ENCODE measurements at places on chromosomes 2 and 18. TPM values are rescaled to one million over a fixed set of nuclear protein-coding genes. Genes with fewer than 3 reads are reported as not detected.

CDKL4 gene
- 0.66 TPM for total RNA-seq

POTEJ gene
- total RNA-seq = 1.1 TPM

- H3K4me1 ChIP-seq = no peaks in the 10 kb centered on the region
- H3K27me3 ChIP-seq = no peaks in the 10 kb centered on the region
- H3K27ac ChIP-seq = no peak overlapping the region
- no peak overlapping the region for H3K4me3 ChIP-seq
- no peak for DNase-seq
Observed at GRCh38 chr2:28004086-28004485, 113.6 kb downstream of the BABAM2 start.

NEU4 gene
- 0.56 TPM for total RNA-seq

GRCh38 chr18:5979971-5980457 is 84.7 kb upstream of the TMEM200C start:
- no peaks in the 10 kb centered on the region for H3K27me3 ChIP-seq
- no peak overlapping the region for H3K27ac ChIP-seq
- DNase-seq = peak; percentile 30
- H3K4me3 ChIP-seq = no peak overlapping the region
- peaks cover 28% of the 10 kb centered on the region for H3K4me1 ChIP-seq
- H3K36me3 ChIP-seq = no peaks in the 10 kb centered on the region

GRCh38 chr2:212990697-212991096 is 160.7 kb downstream of the IKZF2 start:
- H3K27ac ChIP-seq = no peak overlapping the region
- H3K4me1 ChIP-seq = no peaks in the 10 kb centered on the region
- no peaks in the 10 kb centered on the region for H3K36me3 ChIP-seq
- no peaks in the 10 kb centered on the region for H3K27me3 ChIP-seq
- DNase-seq = no peak

DNA sequence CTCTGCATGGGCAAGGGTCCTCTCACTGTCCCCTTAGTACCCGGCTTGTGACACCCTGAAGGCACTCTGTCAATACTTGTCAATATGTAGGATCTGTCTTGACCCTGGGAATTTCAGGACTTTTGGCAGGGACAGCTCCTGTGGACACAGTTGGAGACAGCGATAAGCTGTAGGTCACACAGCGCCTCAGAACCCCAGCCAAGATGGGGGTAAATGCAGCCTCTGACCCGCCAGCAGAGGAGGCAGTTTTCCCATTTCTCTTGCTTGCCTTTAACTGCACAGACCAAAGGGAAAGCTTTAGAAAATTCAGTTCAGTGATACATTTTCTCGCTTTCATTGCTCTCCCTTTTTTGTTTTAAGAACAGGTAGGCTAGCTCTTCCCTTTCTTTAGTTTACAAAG is 54.8 kb upstream of the KLHL29 start:
- no peak overlapping the region for H3K27ac ChIP-seq
- no peak overlapping the region for H3K4me3 ChIP-seq
- peaks cover 24% of the 10 kb centered on the region for H3K4me1 ChIP-seq
- peak; percentile 60 for DNase-seq
- no peaks in the 10 kb centered on the region for H3K36me3 ChIP-seq

GRCh38 chr2:132780651-132781050 is 110.6 kb upstream of the LYPD1 start:
- no peaks in the 10 kb centered on the region for H3K27me3 ChIP-seq
- H3K27ac ChIP-seq = no peak overlapping the region
- H3K36me3 ChIP-seq = no peaks in the 10 kb centered on the region
- DNase-seq = no peak
- H3K4me1 ChIP-seq = no peaks in the 10 kb centered on the region
- no peak overlapping the region for H3K4me3 ChIP-seq

DNA sequence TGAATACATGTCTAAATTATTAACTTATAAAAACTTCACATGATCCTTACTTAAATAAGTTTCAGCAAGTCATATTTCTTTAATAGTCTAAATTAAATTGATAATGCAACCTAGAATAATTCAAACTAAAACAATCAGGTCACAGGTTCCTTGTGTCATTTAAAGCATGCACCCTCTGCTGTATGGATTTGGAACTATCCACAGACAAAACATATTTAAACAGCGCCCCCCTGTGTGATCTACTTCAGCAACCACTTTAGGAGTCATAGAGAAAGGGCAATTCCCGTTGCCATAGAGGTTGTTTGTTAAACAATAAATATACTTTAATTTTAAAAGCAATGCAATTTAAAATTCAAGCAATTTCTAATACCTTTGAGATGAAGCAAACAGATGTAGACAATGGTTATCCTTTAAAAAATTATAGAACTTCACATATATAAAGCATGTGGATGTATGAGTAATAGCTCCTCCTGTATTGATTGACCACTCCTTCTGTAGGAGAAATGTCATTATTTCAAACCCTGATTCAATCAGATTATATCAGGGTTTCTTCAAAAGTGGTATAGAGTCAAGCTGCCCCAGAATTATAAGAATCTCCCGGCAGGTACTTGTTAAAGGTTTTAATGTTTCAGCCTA is 21.2 kb downstream of the GRB14 start:
- peak; percentile 82 for DNase-seq
- H3K27ac ChIP-seq = no peak overlapping the region
- no peaks in the 10 kb centered on the region for H3K36me3 ChIP-seq
- no peaks in the 10 kb centered on the region for H3K4me1 ChIP-seq
- no peaks in the 10 kb centered on the region for H3K27me3 ChIP-seq

GRCh38 chr2:131410173-131410572 is 46.2 kb upstream of the RAB6D start:
- peaks cover 12% of the 10 kb centered on the region for H3K27me3 ChIP-seq
- H3K27ac ChIP-seq = no peak overlapping the region
- no peak for DNase-seq
- no peaks in the 10 kb centered on the region for H3K36me3 ChIP-seq

DNA sequence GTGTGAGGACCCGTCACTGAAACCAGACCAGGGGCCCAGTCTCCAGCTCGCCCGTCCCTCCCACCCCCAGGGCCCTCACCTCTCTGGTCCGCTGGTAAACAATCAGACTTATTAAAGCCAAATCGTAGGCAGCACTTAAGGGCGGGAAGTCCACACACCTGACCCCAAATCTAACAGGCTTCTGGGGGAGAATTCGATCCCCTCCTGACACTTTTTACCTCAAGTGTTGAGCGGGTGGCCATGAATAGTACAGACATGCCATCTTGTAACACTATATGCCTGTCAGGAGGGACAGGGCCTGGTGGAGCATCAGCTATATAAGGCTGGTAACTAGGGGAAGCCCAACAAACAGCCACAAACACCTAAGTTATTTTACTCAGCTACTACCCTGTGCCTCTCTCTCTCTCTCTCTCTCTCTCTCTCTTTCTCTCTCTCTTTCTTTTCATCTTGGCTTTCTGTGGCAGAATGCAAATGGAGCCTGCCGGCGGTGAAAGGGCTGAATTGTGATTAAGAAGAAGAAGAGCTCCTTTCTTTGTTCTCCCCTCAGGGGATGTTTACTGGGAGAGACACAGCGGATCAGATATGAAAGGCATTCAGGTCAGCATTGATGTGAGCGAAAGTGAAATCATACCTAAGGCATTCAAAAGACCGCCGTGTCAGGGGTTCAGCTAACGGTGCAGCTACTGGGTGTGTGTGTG is 9.5 kb downstream of the ZEB2 start:
- H3K27ac ChIP-seq = peak overlapping the region; percentile 89
- H3K27me3 ChIP-seq = peaks cover 7% of the 10 kb centered on the region
- peak overlapping the region; percentile 7 for H3K4me3 ChIP-seq
- H3K36me3 ChIP-seq = no peaks in the 10 kb centered on the region
- no peak for DNase-seq

GRCh38 chr18:31203096-31203793 is 40.6 kb upstream of the DSC1 start:
- peak overlapping the region; percentile 25 for H3K27ac ChIP-seq
- peaks cover 16% of the 10 kb centered on the region for H3K4me1 ChIP-seq
- H3K36me3 ChIP-seq = no peaks in the 10 kb centered on the region
- DNase-seq = peak; percentile 33
- no peak overlapping the region for H3K4me3 ChIP-seq
- H3K27me3 ChIP-seq = no peaks in the 10 kb centered on the region

- H3K36me3 ChIP-seq = no peaks in the 10 kb centered on the region
- no peak overlapping the region for H3K4me3 ChIP-seq
- no peaks in the 10 kb centered on the region for H3K4me1 ChIP-seq
- DNase-seq = no peak
- no peaks in the 10 kb centered on the region for H3K27me3 ChIP-seq
- H3K27ac ChIP-seq = no peak overlapping the region
Observed at GRCh38 chr18:49175071-49175470, 224.3 kb upstream of the SMAD7 start.

DNA sequence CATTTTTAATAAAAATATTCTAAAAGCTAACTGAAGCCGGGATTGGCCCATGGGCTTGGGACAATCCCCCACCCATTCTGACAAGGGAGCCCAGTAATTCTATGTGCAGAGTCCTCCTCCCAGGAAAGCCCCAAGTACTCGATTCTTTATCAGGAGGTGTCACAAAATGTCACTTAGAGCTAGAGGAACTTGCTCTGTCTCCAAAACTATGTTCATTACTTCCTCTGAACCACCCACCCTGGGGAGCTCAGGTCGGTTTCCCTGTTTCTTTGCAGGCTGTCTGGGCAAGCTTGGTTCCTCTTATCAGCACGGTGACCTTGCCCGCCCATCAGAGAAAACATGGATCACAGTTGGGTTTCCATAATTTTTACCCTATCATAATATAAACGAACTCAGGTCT is 430.6 kb upstream of the ID2 start:
- no peak for DNase-seq
- no peaks in the 10 kb centered on the region for H3K4me1 ChIP-seq
- no peak overlapping the region for H3K27ac ChIP-seq
- H3K36me3 ChIP-seq = no peaks in the 10 kb centered on the region
- H3K4me3 ChIP-seq = no peak overlapping the region

GRCh38 chr2:233060501-233060979 is 398 bp downstream of the INPP5D start:
- no peaks in the 10 kb centered on the region for H3K27me3 ChIP-seq
- H3K4me1 ChIP-seq = no peaks in the 10 kb centered on the region
- H3K36me3 ChIP-seq = no peaks in the 10 kb centered on the region

SPEG gene
- 275 TPM for total RNA-seq

DNA sequence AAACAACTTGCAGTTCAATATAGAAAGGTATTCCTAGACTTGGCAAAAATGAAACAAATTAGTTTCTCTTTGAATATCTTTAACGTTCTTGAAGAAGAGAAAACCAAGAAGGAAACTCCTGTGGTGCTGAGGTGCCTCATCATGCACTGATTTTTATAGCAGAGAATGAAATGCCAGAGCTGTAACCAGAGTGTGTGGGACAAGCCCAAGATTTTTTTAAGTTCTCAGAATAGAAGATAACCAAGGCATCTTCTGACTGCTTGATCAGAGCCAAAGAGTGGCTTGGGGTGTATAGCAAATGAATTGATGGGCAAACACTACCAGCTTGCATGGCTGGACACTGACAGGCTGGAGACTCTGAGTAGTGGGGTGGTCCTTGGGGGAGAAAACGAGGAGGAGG is 7.9 kb downstream of the FHOD3 start:
- no peak for DNase-seq
- H3K4me3 ChIP-seq = no peak overlapping the region
- no peak overlapping the region for H3K27ac ChIP-seq
- H3K4me1 ChIP-seq = peaks cover 84% of the 10 kb centered on the region
- no peaks in the 10 kb centered on the region for H3K36me3 ChIP-seq

- DNase-seq = no peak
- no peak overlapping the region for H3K4me3 ChIP-seq
- H3K4me1 ChIP-seq = no peaks in the 10 kb centered on the region
- no peak overlapping the region for H3K27ac ChIP-seq
- H3K27me3 ChIP-seq = no peaks in the 10 kb centered on the region
Observed at GRCh38 chr2:235515821-235516220, 22.0 kb downstream of the AGAP1 start.

PLCL1 gene
- 4.9 TPM for total RNA-seq

DNA sequence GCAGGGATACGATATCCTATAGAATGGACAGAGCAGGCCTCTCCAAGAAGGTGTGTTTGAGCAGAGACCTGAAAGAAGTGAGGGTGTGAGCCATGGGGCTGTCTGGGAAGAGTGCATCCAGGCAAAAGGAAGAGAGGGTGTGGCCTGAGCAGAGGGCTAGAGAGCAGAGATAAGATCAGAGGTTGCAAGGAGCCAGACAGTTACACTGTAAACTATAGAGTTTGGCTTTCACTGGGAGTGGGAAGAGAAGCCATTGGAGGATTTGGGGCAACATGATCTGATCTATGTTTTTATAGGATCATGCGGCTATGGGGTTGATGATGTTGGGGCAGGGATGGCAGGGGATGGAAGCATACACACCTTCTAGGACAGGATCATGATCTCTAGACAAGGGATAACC is 124.1 kb upstream of the MAP3K20 start:
- DNase-seq = no peak
- H3K4me3 ChIP-seq = no peak overlapping the region

GRCh38 chr18:41955688-41956087 is 654 bp downstream of the PIK3C3 start:
- DNase-seq = no peak
- no peaks in the 10 kb centered on the region for H3K27me3 ChIP-seq

GRCh38 chr2:231530099-231531011 is at the start of gene NMUR1:
TSS of gene NMUR1 (minus strand) at chr2:231530445. CDS start at chr2:231530361, 84 bp downstream.
- H3K27me3 ChIP-seq = peaks cover 20% of the 10 kb centered on the region
- DNase-seq = peak; percentile 64
- peak within 1 kb of the TSS; percentile 14 for H3K4me3 ChIP-seq
- H3K27ac ChIP-seq = no peak within 1 kb of the TSS
- H3K4me1 ChIP-seq = no peaks in the 10 kb centered on the region

- no peaks in the 10 kb centered on the region for H3K36me3 ChIP-seq
- no peaks in the 10 kb centered on the region for H3K4me1 ChIP-seq
- no peaks in the 10 kb centered on the region for H3K27me3 ChIP-seq
- no peak overlapping the region for H3K4me3 ChIP-seq
- no peak for DNase-seq
- no peak overlapping the region for H3K27ac ChIP-seq
Observed at GRCh38 chr2:159989249-159989648, 73.2 kb downstream of the PLA2R1 start.

- peaks cover 9% of the 10 kb centered on the region for H3K27me3 ChIP-seq
- DNase-seq = no peak
- no peak overlapping the region for H3K27ac ChIP-seq
- peak overlapping the region; percentile 21 for H3K4me3 ChIP-seq
- H3K4me1 ChIP-seq = peaks cover 35% of the 10 kb centered on the region
Observed at GRCh38 chr2:131035826-131036231, 57.4 kb downstream of the FAM168B start.

GRCh38 chr2:216090369-216090786 is 8.7 kb downstream of the TMEM169 start:
- no peaks in the 10 kb centered on the region for H3K4me1 ChIP-seq
- DNase-seq = no peak
- no peak overlapping the region for H3K4me3 ChIP-seq
- H3K36me3 ChIP-seq = no peaks in the 10 kb centered on the region
